ENCODE measurements at places on chromosomes 6 and 20.

- no peak for DNase-seq
Measured at GRCh38 chr6:108337721-108338120, 42.9 kb downstream of the AFG1L start.

- peak; percentile 13 for DNase-seq
Measured at GRCh38 chr20:57657535-57658446, 37.6 kb upstream of the ZBP1 start.

GRCh38 chr6:121106962-121107361, 227.3 kb downstream of the TBC1D32 start:
- DNase-seq: no peak

GRCh38 chr20:64153861-64154589, 10.2 kb upstream of the MYT1 start:
- DNase-seq: no peak

- DNase-seq: peak; percentile 89
Measured at GRCh38 chr6:389622-390021, 1.9 kb upstream of the IRF4 start.

GRCh38 chr6:168208854-168209253, 110.7 kb downstream of the DACT2 start:
- DNase-seq: no peak

DNA sequence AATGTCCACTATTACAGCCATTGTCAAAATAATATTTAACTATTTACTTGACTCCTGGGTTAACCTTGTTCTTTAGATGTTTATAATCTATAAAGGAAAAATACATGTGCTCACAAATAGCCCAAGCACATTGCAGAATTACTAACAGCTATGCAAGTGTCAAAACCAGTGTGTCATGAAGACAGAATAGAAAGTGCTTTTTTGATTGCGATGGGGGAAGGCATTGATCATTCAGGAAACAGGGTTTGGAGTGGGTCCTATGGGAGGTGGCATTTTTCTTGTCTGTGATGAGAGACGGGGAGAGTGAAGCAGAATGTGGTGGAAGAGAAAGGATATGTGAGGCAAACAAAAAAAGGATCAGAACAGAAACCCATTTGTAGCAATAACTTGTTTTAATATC, 1.0 kb upstream of the AGPAT4 start:
- DNase-seq: no peak

DNA sequence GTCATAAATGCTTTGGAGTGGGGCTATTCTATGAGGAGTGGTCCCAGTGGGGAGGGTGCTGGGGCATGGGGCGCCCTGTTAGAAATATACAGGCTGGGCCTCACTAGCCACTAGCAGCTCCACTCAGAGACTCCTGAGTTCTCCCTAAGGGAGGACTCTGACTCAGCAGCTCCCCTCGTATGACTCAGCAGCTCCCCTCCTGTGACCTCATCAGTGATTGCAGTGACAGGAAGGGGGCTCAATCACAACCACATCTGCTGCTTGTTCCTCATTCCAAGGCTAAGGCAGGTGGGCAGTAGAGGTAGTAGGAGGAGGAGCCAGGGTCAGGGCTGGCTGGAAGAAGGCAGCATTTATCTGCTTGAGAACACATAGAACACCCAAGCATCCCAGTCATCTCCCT, 73.7 kb downstream of the PRND start:
- DNase-seq: peak; percentile 82

DNA sequence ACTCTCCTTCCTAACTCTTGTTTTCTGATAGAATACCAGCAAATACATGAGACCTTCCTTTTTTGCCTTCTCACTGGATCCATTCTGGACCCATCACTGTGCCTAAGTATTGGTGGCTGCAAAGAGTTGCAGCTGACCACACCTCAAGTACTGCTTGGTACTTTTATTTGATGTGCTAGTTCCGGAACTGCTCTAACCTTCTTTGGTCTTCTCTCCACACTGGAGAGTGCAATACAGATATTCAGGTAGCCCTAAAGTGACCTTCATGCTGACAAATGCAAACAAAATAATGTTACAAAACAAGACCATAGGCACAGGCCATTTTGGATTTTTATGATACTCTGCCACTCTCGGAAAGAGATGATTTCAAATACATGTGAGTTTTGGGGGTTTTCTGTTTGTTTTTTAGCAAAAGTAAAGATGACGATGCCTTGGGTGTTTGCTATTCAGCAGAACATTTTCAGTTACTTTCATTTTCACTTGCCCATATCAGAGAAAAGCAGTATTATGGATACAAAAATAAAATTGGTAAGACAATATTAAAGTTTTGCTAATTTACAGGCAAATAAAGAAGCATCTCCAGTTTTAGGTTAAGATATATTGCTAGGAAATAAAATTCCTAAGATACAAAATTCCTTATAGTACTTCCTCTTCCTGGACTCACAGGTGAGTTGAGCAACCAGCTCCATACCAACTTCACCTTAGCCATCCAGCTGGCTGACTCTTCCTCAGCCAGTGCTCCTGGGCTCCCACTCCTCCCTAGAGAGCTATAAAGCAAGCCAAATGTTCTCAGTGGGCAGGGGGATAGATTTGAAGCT, 42.0 kb downstream of the PTPRK start:
- DNase-seq: no peak

DNA sequence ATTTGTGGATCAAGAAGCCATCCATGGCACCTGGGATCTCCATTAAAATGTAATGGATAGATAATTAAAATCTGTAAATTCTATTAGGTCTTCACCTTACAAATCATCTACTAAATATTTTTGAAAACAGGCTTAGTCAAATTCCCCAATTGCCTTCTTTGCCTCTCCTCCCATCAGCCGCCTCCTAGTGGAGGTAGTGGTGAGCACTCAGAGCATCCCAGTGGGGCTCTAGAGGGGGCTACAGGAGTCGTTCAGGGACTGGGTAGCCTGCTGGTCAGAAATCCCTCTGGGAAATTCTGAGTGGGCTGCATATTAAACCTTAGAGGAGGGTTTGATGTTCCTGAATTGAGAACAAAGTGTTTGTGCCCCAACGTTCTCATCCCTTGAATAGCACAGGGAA, 20.8 kb upstream of the PAX1 start:
- DNase-seq: no peak

DNA sequence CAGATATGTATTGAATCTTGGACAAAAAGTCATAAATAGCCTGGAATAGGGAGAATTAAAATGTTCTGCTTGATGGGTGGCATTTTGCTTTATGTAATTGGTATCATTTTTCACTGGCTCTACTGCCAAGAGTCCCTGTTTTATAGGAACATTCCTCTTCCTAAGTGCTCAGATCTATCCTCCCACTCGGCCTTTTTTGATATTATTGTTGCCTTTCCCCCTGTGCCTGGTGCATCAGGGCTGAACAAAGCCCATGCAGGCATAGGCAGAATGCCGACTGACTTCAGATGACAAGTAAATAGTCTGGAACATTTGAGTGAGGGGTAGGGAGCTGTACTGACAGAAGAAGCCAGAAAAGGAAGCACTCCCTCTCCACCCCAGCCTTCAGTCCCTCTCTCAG, 127.0 kb downstream of the PKHD1 start:
- DNase-seq: no peak

DNA sequence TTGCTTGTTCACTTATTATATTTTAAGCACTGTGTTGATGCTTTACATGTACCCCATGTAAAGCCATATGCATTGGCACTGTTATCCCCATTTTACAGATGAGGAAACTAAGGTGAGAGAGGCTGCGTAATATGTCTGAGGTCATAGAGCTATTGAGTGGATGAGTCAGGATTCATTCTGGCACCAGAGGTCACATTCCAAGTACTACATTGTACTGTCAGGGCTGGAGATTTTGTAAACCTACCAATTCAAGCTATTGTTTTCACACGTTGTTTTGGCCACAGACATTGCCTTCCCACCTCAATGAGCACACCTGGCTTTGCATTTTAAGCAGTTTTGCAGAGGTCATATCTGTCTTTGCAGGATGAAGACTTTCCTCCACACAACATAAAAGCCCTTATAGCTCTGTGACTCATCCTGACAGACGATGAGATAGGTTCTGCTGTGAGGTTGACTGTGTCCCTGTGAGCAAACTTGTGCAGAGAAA, 33.2 kb downstream of the ANKS1A start:
- no peak for DNase-seq

DNA sequence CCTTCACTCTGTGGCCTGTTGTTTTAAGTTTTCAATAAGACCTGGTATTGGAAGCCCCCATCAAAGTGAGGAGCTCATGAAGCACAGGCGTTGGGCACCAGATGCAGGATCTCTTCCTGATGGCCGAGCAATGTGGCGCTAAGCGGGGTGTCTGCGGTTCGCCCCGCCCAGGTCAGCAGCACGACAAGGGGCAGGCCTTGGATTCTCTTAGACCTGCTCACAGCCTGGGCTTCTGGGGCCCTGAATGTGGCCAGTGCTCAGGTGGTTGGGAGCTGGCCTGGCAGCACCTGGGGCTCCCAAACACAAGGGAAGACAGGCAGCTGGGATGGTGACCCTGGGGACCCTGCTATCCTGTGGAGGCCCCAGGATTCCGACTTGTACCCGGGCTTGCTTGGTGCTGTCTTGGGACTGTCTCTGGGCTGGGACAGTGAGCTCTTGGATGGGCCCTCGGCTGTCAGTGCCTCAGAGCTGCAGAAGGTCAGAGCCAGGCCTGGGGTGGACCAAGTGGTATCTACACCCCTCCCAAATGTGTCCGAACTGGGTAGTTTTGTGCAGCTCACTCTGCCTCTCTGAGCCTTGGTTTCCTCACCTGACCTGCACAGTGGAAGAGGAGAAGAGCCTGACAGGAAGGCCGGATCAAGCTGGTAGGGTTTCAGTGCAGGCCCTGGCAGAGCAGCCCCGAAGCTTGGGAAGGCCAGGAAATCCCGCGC, 69.1 kb downstream of the PHACTR3 start:
- no peak for DNase-seq

DNA sequence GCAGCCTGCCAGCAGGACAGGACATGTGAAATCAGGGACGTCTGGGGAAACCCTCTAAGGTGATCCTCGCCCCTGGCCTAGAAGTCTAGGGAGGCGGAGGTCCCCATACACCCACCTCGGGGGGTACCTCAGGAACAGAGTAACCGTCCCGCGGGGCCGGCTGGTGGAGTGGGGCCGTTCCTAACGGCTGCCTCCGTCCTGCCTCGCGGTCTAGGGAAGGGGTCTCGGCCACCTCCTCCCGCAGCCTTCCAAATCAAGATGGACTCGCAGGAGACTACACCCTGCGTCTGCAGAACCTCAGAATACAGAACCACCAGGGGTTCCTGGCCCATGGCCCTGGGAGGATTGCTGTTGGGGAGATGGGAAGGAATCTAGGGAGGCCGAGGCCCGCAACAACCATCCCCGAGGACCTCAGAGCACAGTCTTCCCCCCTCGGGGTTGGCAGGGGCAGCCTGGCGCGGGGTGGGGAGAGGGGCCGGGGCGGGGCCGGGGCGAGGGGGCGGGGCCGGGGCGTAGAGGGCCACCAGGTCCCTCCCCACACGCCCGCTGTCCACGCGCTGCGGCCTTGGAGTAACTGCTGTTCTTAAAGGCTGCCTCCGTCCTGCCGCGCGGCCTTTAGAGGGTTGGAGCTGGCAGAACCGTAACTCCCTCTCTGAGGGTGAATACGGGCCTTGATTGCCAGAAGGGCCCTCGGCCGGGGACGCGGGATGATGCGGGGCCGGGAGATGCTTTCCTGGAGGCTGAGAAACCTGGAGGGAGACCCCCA, 89.0 kb upstream of the MLN start:
- DNase-seq: no peak

- peak; percentile 54 for DNase-seq
Measured at GRCh38 chr6:155055729-155056128, 60.6 kb downstream of the TIAM2 start.

GRCh38 chr6:83636800-83637199, 72.1 kb downstream of the SNAP91 start:
- no peak for DNase-seq

DNA sequence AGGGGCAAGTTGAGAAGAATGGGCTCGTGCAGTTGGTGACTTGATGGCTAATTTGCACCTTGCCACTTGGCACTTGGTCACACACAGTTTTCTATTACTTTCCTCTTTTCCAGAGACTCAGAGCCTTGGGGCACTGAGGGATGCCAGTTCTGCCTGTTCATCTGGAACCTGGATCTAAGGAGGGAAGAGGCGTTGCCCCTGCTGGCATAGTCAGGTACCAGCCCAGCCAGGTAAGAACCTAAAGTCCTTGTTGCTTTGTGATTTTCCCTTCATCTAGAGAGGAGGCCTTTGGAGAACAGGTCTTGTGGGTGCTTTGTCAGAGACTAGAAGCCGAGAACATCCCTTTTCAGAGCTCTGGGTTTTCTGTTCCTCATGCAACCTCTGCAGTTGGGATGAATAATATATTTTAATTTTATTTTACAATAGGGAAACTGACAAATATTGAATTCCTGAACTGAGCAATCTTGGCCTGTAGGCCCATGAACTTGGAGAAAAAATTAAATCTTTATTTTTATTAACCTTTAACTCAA, 11.4 kb downstream of the SYTL3 start:
- DNase-seq: no peak

GRCh38 chr6:20038410-20039204, 173.7 kb downstream of the MBOAT1 start:
- DNase-seq: peak; percentile 30

- no peak for DNase-seq
Measured at GRCh38 chr6:159494586-159494972, 198.5 kb downstream of the SOD2 start.

- DNase-seq: no peak
Measured at GRCh38 chr20:32607727-32608663, 22.9 kb upstream of the NOL4L start.

DNA sequence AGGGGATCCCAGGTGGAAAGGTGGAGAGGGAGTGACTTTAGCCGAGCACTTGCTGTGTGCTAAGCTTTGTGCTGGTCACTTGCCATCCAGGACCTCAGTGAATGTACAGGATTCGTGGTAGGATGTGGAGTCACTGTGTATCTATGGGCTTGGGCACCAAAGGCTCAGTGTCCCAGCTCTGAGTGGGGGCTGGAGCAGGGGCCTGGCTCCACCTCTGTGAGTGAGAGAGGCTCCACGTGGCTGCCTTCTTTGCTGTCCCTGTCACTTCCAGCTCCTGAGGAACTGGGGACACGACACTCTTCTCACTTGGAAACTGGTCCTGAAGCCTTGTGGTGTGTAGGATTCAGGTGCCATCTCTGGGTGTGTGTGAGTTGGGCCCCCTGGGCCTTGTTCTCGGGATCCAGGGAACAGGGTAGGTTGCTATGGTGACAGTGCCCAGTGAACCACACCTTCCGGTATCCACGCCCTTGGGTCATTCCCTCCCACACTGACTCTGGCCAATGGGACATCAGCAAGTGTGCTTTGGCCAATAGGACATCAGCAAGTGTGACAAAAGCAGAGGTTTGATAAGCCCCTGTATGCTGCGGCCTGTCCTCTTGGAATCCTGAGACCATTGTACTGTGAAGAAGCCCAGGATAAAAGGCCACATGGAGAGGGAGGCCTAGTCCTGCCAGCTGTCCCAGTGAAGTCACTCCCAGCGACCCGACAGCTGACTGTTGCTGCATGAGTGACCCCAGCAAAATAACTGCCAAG, 87.7 kb downstream of the CDH22 start:
- DNase-seq: no peak

DNA sequence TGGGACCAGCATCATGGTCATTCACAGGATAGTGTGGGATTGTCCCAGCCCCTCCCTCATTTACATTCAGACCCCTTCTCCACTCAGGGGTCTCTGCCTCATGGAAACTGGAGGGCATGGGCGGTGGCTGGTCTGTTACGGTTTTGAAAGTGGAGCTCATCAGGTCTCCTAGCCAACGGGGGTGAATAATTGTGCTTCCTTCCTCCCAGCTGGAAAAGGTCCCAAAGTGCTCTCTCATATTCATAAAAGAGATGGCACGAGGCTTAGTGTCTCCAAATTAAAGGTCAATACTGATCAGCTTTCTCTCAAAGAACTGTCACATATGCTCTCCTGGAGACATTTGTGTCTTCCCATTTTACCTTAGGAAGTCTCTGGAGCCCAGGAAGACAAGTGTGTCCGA, 19.9 kb downstream of the JARID2 start:
- DNase-seq: no peak
